GM06990 (cell line): ENCODE measurements at places on chromosomes 5 and 9.

- DNase-seq, result no peak
Observed at GRCh38 chr9:88889386-88889785, 101.9 kb upstream of the S1PR3 start.

GRCh38 chr9:89171693-89172092, 6.9 kb downstream of the SHC3 start:
- no peak for DNase-seq

DNA sequence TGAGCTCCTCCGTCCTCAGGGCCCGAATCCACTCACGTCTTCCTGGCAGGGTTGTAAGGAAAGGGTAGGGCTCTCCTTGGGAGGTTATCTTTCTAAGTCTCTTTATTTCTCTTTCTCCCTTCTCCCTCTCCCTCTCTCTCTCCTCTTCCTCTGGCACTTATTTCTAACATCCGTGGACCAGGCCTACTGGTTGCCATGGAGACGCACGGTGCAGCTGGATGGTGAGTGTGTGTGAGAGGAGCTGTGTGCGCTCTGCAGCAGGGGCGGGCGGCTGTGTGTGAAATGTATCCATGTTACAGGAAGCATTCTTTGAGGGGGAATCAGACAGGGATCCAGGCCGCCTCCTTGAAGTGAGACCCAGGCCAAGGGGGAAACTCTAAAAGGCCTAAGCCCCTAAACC, 32.2 kb downstream of the PCDH1 start:
- no peak for DNase-seq

- no peak for DNase-seq
Observed at GRCh38 chr5:547086-547924, 23.1 kb upstream of the SLC9A3 start.
